ENCODE measurements at places on chromosomes 2 and 18.

GRCh38 chr2:124836416-124836815 is 811.3 kb downstream of the CNTNAP5 start:
- no peak for DNase-seq

- peak; percentile 18 for DNase-seq
Observed at GRCh38 chr2:241272303-241273209, 42.9 kb downstream of the HDLBP start.

DNA sequence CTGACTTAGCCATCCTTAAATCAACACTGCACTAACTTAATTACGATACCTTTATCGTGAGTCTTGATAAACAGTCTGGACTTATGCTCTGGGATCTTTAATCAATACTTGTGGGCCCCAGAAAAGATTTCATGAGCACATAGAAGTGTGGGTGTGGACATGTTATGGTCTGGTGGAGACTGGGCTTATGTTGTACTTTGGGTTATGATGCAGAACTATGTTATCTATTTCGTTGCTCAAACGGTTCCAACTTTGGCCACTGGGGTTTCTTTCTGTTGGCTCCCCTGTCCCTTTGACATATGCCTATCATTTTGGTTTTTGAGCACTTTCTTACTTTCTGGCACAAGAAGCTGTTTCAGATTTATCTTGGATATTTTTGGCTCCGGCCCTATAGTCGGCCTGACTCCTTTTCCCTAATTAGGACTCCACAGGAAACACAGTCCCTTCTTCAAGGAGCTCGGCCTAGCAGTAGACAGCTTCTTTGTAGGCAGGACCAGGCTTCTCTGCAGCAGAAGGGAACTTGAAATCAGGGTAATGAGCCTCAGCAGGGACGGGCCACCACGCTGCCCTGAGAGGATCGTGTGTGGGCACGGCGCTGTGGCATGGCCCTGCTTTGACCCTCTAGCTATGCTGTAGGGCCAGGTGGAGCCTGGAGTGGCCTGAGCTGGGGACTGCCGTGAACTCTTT is 54.6 kb upstream of the TXNDC2 start:
- DNase-seq, result no peak

- DNase-seq, result no peak
Observed at GRCh38 chr2:196123679-196124373, 47.6 kb downstream of the STK17B start.

GRCh38 chr18:57523171-57523956 is 63.1 kb downstream of the FECH start:
- DNase-seq, result no peak

GRCh38 chr2:69438580-69438979 is 1.3 kb upstream of the NFU1 start:
- no peak for DNase-seq

- DNase-seq, result no peak
Observed at GRCh38 chr2:36802952-36803351, 106.4 kb downstream of the VIT start.

DNA sequence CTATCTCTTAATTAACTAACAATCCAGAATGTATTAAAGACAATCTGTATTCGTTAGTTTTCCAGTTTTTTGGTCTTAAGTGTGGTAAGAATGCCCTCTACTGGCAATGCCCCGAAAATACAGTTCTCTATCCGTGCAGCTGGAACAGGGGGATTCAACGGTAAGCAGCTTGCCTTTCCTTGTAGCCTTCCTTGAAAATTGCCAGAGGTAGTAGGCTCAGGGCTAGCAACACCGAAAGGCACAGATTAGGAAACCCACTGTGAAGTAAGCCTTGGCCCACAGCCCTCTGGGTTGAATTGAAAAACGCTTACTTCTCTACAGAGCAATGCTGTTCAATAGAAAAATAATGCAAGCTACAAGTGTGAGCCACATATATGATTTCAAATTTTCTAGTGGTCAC is 17.1 kb upstream of the VPS4B start:
- DNase-seq, result peak; percentile 16

GRCh38 chr2:135048122-135048521 is 875 bp upstream of the MAP3K19 start:
- no peak for DNase-seq

DNA sequence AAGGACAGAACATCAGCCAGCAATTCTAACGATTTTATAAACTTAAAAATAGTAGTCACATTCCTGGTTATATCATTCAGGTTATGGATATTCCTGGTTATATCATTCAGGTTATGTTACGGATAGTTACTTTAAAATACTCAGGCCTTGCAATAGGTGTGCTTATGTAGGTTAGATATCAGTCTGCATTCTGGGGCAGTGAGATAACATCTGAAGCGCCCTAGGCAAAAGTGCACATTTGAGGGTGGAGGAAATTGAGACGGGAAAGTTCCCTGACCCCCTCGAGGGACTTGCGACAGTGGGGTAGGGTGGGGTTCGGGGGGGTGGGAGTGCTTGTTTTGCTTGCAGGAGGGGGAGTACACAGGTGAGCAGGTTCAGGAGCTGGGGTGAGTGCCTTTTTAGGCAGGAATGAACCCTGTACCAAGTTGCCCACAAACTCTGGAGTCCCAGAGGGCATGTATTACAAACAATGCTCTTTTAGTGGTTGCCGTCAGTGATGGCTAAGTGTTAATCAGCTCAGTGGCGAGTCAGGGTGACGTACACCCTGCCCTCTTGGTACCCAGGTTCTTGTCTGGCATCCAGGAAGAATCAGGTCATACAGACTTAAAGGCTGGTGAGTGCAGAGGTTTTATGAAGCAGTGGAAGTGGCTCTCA is 31.8 kb downstream of the CREG2 start:
- DNase-seq, result no peak

GRCh38 chr2:181241366-181241765 is 215.8 kb upstream of the ITGA4 start:
- DNase-seq, result no peak

DNA sequence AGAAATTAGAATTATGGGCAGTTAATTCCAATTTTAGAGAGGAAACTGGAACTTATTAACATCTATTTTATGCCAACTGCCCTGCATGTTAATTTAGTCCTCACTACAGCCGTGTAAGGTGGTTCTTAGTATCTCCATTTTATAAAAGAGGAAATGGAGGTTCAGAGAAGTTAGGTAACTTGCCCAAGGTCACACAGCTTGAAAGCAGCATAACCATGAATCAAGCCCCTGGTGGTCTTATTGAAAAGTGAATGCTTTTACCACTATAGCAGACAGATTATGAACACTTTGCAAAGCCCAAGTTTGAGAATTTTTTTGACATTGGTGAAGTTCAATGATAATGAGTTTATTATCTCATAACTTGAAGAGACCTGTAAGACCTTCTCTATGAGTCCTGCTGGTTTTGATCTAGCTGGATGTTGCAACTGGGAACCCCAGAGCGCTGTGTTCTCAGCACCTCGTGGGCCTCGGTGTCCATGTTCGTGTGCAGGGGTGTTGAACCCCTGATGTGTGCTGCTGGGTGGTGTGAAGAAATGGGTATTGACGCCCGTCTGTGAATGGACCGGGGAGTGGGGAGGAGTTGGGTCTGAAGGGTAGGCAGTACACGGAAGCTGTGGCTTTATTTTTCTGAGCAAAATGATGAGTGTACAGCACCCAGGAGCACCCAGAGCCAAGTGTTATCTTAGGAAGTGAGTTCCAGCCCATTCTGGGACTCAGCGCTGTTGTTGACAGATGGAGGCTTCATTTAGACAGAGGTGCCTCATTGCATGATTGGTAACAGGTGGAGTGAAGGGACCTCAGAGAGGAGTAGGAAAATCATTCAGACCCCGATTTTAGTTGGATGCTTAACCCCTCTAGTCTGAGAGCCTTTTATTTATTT is 9.7 kb downstream of the GREB1 start:
- DNase-seq, result no peak

- DNase-seq, result no peak
Observed at GRCh38 chr2:189254268-189254883, 74.8 kb upstream of the COL5A2 start.

DNA sequence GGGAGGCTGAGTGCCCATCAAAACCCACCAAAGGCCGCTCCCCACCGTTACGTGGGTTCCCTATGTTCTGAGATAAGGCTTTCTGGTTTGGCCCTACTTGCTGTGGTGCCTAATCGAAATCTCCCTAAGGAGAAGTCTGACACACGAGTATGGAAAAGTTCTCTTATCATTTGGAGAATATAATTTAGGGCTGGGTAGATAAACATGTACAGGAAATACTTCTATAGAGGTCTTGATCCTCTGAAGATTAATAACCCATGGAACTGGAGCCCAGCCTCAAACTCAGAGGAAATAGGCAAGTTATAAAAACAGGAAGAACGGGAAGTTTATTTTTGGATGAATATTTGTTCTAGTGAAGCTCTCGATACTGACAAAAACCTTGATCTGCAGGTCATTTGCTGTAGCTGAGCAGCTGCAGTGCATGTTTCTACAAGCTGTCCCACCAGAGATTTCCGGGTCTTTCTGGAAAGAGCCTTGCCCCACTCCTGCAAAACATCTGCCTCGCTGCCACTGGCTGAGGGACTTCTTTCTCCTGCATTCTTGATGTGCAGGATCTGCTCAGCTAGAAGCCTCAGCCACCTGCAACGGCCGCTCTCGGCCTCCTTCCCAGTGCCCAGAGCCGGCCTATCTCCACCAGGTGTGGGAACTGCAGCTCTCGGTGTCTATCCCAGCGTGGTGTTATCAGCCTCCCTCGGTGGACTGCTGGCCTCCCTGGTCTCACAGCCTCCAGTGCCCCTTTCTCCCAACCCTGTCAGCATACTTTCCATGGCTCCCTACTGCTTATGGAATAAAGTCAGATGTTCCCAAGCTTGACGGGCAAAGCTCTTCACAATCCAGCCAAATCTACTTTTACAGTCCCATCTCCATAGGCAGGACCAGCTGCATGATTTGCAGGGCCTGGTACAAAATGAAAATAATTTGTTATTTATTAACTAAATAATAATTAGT is 48.6 kb downstream of the SPRED2 start:
- no peak for DNase-seq

- DNase-seq, result no peak
Observed at GRCh38 chr2:214310319-214310718, 100.5 kb upstream of the VWC2L start.

GRCh38 chr18:41985914-41986313 is 30.9 kb downstream of the PIK3C3 start:
- DNase-seq, result no peak

GRCh38 chr2:42973726-42974125 is 181.3 kb upstream of the HAAO start:
- no peak for DNase-seq

- DNase-seq, result no peak
Observed at GRCh38 chr2:46252891-46253659, 44.1 kb upstream of the EPAS1 start.

- DNase-seq, result no peak
Observed at GRCh38 chr2:146251328-146251727, 1593.5 kb upstream of the ACVR2A start.

DNA sequence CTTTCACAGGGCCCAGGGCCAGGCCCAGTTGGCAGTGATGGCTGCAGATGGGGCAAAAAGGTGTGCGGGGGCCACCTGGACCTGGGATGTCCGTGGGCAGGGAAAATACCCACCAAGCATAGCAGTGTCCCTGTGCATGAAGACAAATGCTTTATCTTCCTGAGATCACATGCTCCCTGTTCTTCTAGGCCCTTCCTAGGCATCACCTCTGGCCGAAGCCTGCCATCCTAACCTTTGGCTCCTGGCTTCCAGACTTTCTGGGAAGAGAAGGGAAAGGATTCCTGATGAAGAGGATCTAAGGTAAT is 105.0 kb upstream of the SMAD2 start:
- no peak for DNase-seq

GRCh38 chr2:69013840-69014821 is 1.2 kb downstream of the ANTXR1 start:
- DNase-seq, result no peak

- DNase-seq, result no peak
Observed at GRCh38 chr2:13030606-13031005, 313.9 kb downstream of the TRIB2 start.

DNA sequence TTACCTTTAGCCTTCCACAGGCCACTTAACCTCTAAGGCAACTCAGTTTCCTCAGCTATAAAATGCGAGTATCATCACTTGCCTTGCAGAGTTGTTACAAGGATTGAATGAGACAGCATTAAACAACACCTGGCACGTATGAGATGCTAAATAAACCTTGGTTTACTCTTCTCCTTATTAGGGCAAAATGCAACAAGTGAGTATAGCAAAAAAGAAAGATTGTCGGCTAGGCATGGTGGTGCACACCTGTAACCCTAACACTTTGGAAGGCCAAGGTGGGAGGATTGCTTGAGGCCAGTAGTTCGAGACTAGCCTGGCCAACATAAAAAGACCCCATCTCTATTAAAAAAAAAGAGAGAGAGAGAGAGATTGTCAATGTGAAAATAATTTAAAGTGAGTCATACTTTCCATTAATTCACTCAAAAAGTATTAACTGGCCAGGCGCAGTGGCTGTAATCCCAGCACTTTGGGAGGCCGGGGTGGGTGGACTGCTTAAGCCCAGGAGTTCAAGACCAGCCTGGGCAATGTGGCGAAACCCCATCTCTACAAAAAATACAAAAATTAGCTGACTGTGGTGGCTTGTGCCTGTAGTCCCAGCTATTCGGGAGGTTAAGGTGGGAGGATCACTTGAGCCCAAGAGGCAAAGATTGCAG is 8.0 kb downstream of the ATAD2B start:
- DNase-seq, result no peak

DNA sequence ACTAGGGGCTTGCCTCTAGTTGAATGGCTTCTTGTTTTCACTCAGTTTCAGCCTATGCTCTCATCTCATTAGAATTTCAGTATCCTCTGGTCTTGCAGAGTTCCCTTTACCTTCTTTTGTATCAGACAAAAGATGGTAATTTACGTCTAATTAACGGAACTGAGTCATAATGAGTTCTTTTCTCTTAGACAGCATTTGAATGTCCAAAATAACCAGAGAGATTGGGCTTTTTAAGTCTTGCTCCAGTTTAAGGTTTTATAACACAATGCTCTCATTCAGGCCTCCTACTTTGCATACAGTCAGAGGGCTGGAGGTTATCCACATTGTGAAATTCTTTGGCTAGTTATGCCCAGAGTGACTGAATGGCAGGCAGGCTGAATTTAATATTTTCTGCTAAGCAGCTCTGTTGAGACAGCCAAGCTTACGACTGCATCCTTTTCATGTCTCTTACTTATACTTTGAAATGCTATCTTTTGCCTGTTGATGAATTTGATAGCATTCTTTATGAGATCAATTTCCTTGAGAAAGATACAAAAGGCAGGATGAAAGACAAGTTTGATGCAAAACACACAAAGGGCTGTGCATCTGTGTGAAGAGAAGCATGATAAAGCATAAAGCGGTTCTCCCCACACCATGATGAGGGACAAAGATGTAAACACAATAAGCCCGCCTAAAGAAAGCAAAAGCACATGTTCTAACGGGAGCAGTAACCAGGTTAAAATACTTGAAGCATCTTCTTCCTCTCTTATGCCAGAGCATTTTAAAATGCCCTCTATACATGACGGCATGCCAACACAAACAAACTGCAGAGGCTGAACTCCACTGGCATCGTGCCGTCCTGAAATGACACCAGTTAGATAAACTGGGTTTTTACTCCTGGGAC is 90.0 kb downstream of the CDH2 start:
- DNase-seq, result no peak
